T-helper 1 cell (primary cell): ENCODE measurements at places on chromosomes 11 and 22.

DNA sequence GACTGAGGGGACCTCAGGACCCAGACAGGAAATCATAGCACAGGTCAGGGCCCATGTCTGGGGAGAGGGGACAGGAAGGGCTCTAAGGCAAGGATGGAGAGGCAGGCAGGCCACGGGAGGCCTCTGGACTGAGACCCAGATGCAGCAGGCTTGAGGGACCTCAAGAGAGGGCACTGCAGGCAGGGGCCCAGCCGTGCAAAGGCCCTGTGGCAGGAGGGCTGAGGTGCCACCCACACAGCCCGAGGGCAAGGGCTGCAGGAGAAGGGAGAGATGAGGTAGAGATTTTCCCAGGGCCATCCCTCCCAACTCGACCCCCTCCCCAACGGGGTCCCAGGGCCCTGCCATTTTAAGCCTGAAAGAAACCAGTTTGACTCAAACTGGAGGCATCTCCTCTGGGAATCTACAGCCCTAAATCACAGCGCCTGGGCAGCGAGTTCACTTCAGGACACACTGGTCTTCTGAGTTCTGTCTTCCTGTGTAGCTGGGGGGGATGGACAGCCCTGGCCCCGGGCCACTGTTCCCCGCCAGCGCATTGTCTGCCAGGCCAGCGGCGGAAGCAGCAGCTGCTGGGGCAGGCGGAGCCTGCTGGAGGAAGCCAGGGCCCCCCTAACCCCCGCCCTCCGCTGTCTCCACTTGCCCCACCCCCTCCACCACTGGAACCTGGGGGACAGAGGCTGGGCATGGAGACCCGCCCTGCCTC lies 20.3 kb upstream of the WNT7B start:
- DNase-seq, result no peak

GRCh38 chr11:127875131-127875530 lies 712.2 kb downstream of the ETS1 start:
- no peak for DNase-seq

DNA sequence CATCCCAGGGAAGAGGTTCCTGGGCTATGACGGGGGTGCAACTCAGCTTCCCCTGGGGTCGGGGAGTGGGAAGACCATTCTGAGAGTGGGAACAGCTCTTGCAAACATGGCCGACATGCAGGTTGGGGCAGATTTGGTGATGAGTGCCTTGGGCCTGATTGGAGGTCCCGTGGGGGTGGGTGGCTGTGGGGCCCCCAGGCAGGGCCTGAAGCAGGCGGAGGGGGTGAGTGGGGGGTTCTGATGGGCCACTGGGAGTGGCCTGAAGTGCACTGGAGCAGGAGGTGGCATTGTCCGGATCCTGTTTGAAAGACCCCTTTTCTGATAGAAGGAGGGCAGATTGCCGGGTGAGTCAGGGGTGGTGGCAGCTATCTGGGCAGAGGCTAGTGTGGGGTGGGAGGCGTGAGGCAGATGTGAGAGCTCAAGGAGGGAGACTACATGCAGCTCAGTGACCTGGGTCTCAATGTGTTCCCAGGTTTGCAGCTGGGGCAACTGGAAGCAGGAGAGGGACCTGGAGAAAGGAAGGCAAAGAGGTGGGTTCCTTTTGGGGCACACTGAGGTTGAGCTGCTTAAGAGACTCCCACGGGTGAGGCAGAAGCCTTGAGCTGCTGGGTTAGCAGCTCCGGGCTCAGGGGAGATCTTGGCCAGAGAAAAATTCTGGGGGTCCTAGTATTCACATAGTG lies 15.1 kb downstream of the MYEOV start:
- DNase-seq, result no peak

- DNase-seq, result no peak
Measured at GRCh38 chr11:44361813-44362212, 51.9 kb upstream of the ALX4 start.

DNA sequence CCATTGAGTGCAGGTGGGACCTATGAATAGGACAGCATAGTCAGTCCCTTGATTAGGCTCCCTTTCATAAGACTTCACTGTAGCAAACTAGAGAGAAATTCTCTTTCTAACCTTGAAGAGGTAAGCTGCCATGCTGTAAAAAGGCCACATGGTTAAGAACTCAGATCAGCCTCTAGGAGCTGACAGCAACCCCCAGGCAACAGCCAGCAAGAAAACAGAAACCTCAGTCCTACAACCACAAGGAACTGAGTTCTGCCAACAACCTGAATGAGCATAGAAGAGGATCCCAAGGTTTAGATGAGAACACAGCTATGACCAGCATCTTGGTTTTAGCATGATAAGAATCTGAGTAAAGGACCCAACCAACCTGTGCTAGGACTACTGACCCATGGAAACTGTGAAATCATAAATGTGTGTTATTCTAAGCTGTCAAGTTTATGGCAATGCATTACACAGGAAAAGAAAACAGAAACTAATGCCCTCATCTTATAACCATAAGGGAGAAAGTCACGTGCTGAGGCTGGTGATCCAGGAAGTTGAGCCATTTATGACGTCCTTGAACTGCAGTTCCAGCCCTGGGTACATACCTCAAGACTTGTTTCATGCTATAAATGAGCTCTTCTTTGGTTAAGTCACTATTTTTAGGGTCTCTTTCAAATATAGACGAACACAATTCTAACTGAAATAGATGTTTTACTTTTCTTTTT lies 43.3 kb downstream of the RAB38 start:
- no peak for DNase-seq

DNA sequence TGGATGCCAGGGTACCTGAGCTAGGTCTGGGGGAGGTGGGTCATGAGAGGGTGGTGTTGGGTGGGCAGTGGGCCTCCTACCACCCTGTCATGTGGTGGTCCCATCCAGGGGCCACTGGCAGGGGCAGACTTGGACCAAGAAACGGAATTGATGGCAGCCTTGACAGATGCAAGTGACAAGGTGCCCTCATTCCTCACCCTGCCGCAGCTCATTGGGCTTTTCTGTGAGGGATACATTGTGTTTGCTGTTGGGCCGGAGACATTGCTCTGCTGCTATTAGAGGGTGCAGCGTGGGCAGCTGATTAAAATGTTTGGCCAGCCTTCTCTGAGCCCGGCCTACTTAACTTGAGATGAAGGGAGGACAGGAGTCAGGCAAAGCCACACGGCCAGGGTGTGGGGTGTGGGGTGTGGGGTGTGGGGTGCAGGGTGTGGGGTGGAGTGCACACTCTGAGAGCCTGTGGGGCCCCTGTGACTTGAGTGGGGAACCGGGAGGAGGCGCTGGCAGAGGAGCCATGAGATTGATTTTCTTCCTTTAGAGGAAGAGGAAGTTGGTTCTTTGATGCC lies 351.5 kb downstream of the TBC1D22A start:
- no peak for DNase-seq

DNA sequence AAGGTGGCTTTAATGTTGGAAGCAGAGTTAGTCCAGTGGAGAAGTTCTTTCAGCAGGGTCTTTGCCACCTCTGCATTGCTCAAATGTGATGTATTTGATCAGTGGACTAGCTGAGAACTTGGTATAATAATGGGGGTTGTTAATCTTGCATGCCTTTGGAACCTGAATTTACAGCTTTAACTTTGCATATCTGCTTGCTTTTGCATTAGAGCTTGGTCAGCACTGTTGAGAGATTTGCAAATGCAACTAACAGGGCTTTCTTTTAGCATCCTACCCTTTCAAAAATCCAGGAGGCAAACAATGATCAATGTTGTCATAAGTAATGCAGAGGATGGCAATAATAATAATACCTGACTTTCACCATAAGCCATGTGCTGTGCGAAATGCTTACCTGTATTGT lies 48.2 kb downstream of the NF2 start:
- no peak for DNase-seq

GRCh38 chr22:45105281-45105702 lies 58.4 kb upstream of the NUP50 start:
- DNase-seq, result no peak

- no peak for DNase-seq
Measured at GRCh38 chr22:49228431-49229037, 599.1 kb downstream of the BRD1 start.

DNA sequence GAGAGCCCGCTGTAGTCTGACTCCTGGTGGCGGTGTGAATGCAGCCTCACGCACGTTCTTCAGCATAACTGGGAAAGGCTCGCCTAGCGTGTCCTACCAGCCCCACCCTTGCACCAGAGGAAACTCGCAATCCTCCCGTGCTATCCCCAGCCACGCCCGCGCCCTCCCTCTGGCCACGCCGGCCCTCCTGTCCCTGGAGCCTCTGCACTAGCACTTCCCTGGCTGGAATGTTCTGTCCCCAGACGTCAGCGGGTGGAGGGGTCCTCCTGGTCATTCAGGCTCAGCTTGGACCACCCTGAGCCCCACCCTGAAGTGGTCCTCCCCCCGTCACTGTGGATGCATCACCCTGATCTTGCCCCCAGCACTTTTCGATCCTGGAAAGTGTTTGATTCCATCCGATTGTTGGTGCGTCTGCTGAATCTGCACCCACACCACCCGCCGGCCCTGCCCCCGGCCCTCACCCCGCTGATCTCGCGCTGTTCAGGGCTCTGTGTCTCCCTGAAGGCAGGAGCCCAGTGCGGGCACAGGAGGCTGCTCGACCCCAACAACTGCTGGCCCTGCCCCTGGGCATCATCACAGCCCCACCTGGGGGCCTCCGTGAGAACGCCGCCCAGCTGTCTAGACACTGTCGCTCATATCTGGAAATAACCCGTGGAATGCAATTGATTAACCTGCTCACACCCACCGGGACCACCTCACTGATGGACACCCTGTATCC lies 437.0 kb downstream of the TBC1D22A start:
- no peak for DNase-seq

DNA sequence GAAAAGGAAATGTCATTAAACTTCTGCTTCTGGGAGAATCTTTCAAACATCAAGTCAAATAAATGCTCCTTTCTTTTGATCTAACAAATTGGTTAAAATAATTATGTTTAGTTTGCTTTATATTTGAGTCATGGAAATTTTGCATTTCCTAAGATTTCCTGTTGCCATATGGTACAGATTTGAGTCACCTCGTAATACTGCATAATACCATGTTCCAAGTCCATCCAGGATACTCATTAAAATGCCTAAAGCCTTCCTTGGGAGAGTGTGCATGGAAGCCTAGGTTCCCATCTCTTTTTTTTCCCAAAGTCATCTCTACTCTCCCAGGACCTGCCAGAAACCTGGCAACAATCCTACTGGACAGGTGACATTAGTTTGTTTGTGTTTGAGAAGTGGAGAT lies 4.2 kb downstream of the OR9I1 start:
- DNase-seq, result no peak

- no peak for DNase-seq
Measured at GRCh38 chr11:125274309-125274708, 109.8 kb downstream of the PKNOX2 start.

DNA sequence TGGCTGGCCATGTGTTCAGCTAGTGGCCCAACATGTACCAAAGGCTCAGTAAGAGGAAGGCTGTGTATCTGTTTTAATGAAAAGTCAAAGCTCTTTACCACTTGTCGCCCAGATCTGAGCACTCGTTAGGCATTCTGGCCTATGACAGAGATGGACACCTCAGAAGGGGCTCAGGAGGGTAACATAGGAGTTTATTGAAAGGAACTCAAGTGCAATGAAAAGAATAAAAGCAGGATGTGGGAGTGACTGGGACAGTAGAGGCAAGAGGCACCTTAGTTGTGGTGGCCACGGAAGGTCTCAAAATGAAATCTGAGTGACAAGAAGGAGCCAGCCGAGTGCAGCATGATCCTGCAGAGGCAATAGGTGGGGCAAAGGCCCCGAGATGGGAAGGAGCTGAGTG lies 309.7 kb downstream of the MN1 start:
- no peak for DNase-seq

DNA sequence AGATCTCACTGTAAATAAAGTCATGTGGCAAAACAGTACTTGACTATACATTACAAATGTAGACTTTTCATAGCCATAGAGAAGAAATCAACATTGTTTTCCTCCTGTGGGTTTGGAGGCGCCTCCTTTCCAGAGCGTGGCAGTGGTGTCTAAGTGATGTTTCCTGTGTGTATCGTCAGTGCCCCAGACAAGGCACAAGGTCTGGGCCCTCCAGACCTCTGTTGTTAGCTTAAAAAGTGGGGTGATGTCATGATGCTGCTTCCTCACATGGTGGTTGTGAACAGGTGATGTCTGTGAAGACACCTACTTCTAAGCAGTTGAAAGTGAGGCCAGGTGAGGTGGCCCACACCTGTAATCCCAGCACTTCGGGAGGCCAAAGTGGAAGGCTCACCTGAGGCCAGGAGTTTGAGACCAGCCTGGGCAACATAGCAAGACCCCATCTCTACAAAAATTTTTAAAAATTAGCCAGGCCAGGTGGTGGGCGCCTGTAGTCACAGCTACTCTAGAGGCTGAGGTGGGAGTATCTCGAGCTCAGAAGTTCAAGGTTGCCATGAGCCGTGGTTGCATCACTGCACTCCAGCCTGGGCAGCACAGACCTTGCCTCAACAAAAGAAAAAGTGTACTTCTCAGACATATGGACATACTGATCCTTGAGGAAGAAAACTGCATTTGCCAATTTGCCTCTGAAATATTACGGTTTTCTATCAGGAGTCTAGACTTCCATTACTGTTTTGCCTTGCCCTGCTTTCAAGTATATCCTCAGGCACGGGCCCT lies 15.7 kb downstream of the NUP50 start:
- no peak for DNase-seq
